ENCODE measurements at places on chromosomes 7 and 10.

DNA sequence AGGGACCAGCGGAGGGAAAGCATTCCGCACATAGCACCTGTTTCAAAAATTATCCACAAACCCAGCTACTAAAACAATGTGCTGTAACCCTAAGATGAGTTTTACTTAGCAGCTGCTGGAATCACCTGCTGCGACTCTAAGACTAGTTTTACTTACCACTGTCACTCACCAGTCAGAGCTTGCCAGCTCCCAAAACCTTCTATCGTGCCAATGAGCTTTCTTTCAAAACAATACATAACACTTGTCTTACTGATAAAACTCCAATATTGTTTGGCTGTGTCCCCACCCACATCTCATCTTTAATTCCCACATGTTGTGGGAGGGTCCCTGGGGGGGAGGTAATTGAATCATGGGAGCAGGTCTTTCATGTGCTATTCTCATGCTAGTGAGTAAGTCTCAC, 18.4 kb downstream of the ST8SIA6 start:
- no peak for DNase-seq

DNA sequence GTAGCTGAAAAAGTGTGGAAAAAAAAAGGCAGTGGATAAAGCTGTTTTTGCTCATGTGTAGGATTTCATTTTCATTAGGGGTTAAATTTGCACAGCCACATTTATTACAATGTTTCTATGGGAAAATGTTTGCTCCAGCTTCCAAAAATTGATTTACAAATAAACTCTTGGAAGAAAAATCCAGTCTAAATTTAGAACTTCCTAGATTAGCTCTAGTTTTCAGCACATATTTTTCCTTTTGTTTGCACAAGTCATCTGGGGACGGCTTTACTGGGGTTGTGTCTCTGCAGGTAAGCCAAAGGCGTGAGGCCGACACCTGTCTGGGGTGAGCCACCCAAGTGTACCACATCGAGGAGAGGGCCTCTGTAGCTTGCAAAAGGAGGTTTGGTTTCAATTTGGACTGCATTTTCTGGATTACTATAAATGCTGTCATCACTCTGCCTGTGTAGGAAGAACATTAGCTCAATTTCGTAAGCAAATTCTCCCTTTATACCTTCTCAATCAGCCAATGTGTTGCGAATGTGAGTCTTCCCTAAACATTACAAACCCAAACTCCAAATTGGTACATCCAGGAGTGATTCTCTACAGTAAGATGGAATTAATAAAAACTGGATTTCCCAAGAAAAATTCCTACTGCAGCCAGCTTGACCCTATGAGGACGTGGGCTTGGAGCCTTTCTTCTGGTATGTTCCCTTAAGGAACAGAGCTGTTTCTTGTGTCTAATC, 89.5 kb upstream of the ZNF438 start:
- no peak for DNase-seq

- DNase-seq: no peak
Measured at GRCh38 chr10:124647421-124648130, 96.6 kb downstream of the FAM53B start.

DNA sequence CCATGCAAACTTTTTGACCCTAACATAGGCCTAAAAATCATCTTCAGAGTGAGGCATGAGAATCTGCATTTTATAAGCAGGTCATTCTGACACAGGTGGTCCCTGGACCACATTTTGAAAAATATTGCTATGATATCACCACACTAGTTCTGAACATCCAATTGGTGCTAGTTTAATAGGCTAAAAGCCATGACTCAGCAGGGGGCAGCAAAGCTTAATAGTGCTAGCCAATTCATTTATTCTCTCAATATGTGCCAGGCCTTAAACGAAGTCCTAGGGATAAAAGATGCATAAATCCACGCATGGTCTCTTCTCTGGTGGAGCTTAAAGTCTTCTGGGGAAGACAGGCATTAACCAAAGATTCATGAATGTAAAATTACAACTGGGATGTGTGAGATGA, 10.2 kb upstream of the SLC25A28 start:
- no peak for DNase-seq

GRCh38 chr10:61987951-61988379, 86.5 kb downstream of the ARID5B start:
- DNase-seq: no peak

DNA sequence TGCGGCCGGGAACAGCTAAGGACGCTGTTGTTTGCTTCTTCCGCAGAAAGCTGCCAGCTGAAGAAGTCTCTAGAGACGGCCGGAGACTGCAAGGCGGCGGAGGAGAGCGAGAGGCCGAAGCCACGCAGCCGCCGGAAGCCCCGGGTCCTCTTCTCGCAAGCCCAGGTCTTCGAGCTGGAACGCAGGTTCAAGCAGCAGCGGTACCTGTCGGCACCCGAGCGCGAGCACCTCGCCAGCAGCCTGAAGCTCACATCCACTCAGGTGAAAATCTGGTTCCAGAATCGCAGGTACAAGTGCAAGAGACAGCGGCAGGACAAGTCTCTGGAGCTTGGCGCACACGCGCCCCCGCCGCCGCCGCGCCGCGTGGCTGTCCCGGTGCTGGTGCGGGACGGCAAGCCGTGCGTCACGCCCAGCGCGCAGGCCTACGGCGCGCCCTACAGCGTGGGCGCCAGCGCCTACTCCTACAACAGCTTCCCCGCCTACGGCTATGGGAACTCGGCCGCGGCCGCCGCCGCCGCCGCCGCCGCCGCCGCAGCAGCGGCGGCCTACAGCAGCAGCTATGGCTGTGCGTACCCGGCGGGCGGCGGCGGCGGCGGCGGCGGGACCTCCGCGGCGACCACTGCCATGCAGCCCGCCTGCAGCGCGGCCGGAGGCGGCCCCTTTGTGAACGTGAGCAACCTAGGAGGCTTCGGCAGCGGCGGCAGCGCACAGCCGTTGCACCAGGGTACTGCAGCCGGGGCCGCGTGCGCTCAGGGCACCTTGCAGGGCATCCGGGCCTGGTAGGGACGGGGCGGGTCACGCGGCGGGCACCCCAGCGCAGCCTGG, 2.4 kb downstream of the NKX2-3 start:
- DNase-seq: no peak
